ENCODE measurements at places on chromosomes 3 and 15.

- no peak for DNase-seq
These were observed 55.3 kb upstream of the ITGA11 start for GRCh38 chr15:68487087-68487843.

DNA sequence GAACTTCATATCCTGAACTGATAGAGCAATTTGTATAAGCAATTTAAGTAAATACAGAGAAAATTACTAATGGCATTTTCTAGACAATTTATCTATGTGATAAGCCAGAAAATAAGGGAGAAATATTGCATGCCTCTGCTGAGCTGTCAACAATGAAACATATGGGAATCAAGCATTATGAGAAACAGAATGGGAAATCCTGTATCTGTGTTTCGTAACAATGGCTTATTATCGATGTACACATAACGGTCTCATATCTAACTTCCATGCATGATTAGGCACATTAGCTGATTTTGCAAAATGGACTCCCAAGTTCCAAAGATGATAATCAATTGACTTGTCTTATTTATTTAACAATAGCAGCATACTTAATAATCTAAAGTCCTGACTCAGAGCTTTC lies 30.4 kb upstream of the KCNMB2 start:
- no peak for DNase-seq

DNA sequence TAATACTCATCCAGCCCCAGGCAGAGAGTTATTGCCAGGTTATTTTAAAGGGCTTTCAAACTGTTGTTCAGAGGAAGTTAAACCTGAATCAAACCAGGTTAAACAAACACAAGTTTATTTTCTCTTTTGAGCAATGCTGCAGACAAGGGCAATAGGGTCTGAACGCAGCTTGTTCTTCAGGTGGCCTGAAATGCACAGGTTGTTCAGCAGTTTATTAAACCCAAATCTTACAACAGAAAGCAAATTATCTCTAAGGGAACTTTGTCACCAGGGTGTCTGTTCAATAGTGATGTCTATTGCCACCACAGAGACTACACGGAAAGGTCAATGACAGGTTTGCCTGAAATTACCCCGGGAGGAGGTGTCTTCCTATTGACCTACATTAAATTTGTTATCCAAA lies 134.0 kb downstream of the IL5RA start:
- DNase-seq, result peak; percentile 11

- peak; percentile 7 for DNase-seq
These were observed 41.4 kb downstream of the ROBO2 start for GRCh38 chr3:77081240-77081661.

DNA sequence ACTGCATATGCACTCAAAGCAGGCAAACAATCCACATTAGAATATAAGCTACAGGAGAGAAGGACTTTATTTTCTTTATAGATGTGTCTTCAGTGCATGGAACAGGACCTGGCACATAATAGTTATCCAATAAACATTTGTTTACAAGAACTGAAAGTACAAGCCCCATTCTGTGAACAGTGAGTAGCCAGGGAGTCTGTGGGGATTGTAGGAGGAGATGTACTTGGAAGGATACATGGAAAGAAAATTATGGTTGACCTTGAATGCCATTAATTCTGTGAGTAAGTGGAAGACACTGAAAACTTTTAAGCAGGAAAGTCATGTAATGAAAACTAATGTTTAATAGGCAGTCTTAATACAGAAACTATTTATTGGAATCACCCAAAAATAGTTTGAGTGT lies 28.3 kb downstream of the MASP1 start:
- DNase-seq, result no peak

- no peak for DNase-seq
These were observed 1131.4 kb downstream of the IGSF11 start for GRCh38 chr3:117903226-117903625.

- DNase-seq, result no peak
These were observed 270.0 kb upstream of the PEX5L start for GRCh38 chr3:180306691-180307090.

DNA sequence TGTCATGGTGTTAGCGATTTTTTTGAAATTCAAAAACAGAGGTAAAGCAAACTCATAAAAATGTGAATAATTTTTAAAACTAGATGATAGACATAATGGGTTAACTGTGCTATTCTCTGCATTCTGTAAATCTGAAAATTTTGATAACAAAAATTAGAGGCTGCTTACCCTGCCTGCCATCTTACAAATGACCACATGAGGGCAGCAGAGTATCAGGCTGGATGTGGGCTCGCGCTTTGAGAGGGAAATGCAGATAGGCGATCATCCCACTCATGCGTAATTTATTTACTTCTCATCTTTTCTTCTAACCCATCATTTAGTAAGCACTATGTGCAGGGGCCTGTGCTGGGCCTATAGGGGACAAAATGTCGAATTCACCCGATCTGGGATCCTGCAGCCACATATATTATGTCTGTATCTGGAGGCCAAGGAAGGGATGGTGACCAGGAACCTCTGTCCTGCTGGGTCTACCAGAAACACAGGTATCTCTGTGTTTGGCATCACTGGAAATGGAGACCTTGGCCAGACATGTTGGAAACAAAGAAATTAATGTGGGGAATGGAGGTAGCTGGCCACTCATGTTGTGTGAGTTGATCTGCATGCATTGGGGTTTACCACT lies 7.8 kb upstream of the RAD18 start:
- peak; percentile 54 for DNase-seq

DNA sequence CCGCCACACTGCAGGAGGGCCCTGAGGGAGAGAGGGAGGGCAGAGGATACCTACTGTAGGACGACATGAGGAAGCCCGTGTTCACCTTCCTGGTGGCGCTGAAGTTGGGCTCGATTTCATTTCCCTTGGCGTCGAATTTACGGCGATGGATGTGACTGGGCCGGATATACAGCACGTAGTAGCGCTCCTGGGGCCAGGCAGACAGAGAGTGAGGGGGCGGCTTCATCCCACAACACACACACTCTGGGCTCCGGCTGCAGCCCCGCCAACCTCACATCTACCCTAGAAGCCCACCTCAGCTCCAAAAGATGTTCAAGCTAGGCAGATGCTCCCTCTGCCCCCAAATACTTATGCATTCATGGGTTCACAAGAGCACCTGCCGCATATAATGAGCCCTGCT lies 4.5 kb downstream of the ARPIN start:
- no peak for DNase-seq

GRCh38 chr15:60648928-60649679 lies 170.2 kb upstream of the ICE2 start:
- peak; percentile 83 for DNase-seq

DNA sequence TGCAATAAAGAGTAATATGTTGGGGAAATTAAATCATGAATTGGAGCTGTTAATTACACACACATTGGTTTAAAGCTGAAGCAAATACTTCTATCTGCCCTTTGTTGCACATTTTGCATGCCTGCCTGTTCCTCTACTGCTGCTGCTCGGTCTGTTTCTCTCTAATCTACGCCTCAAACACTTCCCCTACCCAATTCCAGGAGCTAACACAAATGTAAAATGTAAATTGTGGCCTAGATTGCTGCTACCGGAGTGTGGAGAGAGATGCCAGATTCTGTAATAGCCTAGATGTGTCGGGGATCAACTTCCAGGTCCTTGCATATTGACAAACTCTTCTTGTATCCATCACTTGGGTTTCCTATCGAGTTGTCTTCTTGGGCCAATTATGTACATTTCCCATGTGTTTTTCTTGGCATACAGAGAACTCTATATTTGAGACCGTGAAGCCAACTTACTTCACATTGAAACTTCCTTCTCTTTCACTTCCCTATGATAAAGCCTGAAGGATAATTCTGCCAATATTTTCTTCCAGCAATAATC lies 450.4 kb upstream of the NR2F2 start:
- no peak for DNase-seq

DNA sequence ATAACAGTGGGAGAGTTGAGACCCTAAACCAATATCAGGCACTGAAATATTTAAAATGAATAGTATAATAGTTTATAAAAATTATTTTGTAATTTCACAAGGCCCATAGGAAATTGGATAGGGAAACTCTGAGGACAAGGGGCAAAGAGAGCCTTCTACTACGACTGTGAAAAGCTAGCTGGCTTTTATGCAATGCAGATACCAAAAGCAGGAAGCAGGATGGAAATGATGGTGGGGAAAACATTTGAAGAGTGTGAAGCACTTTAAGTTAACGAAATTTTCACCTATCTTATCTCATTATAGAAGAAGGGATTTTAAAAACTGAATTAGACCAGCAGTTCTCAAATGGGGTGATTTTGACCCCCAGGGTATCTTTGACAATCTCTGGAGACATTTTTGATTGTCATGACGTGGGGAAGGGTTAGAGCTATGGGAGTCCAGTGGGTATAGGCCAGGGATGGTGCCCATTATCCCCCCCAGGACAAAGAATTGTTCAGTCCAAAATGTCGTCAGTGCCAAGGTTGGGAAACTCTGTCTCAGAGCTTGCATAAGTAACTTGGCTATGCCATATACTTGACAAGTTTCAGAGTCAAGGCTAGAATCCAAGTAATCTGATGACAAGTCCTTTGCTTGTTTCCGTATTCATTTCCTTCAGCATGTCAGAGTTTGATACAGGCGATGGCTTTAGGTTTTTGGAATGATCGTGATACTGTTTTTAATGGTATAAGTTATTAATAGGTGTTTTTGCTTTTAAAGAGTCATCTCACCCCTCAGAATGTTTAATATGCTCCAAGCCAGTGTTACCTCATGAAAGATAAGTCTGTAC lies 126.0 kb downstream of the IL5RA start:
- no peak for DNase-seq

- DNase-seq, result no peak
These were observed 73.0 kb downstream of the ATP1B3 start for GRCh38 chr3:141949399-141949798.

DNA sequence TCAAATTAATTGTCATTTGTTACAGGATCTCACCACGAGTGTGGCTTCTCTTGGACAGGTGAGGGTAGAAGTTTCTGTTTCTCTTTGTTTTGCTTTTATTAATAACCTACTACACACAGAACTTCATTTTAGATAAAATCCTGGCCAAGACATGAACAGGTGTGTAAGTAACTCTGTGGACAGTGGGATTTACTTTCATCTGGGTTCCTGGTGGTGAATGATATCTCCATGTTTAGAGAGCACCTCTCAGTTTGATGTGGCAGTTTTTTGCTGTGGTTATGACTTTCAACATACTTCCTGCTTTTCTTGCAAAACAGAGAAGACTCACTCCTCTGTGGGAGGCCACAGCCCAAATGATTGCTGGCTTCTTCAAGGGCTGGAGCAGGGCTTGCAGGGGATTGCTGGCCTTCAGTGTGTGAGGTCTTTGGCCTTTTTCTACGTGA lies 71.1 kb upstream of the XCR1 start:
- no peak for DNase-seq

GRCh38 chr15:53808058-53808706 lies 48.7 kb upstream of the WDR72 start:
- DNase-seq, result peak; percentile 17

DNA sequence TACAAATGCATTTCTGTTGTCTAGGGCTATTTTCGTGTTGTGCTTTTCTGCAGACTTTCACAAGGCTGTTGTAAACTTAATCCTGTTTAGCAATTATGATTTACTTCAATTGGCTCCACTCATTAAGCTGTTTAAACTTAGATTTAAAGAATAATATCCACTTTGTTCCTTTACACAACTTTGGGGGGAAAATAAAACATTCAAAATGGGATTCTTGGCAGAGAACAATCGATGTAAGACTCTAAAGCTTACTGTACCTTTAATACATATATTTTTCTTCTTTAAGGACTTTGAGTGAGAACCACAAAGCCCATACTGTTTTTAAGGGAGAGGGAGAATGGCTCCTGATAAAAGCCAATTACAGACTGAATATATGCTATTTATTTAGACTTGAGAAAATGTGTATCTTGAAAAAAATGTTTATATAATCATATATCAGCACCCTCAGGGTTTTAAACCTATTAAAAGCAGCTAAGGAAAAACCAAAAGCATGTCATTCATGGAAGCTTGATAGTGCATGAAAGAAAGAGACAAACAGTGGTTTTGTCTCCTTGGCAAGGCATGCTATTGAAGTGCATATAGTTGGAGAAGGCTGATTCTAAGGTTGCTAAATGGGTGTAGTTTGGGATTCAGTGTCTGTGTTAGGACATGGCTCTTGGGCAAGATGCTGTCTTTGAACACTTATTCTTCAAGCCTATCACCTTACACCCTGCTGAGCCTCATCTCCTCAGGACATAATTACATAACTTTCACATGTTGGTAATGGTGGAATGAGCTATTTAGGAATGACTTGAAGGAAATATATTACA lies 293.4 kb upstream of the TBC1D5 start:
- DNase-seq, result no peak

DNA sequence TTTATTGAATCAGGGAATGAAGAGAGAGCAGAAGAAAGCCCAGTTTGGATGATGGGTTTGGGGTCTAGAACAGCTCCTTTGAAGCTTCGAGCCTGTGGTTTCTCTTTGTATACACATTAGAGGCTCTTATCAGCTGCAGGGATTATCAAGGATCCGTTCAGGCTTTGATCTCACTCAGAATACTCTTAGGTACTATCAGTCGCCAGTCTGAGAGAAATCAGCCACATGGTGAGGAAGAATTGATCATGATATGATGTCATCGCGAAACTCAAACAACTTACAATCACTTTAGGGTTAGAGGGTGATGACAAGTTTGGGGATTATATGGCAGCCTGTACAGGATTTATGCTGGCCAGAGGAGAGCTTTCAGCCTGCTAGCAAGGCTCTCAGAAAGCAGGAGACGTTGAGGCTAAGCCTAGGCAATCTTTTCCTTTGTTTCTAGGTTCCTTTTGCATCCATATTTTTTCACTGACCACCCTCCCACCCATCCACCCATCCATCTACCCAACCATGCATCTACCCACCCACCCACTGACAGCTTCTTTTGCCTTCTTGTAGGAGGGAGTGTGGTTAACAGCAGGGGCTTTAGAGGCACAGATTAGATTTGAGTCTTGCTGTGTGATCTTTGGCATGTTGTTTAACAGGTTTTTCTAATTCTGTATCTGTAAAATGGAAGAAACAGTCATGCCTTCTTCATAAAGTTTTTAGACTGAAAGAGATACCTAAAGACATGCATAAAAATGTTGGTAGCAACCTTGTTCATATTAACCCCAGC lies 330.4 kb upstream of the LRRFIP2 start:
- DNase-seq, result no peak

- no peak for DNase-seq
These were observed 142.5 kb downstream of the HCN4 start for GRCh38 chr15:73226093-73226814.

Data from NCI-H1417 (cell line).